Thymus (tissue), 14 donors: ENCODE measurements at places on chromosomes 16 and 17. TPM values are rescaled to one million over a fixed set of nuclear protein-coding genes. Genes with fewer than 3 reads are reported as not detected.

- peaks cover 17% of the 10 kb centered on the region for H3K4me1 ChIP-seq
- H3K27me3 ChIP-seq, result no peaks in the 10 kb centered on the region
- DNase-seq, result no peak
- no peak overlapping the region for H3K27ac ChIP-seq
Observed at GRCh38 chr16:8795091-8795490, 2.3 kb downstream of the TMEM186 start.

- H3K27ac ChIP-seq, result no peak overlapping the region
- no peak for DNase-seq
- no peaks in the 10 kb centered on the region for H3K36me3 ChIP-seq
- H3K4me3 ChIP-seq, result no peak overlapping the region
- peaks cover 14% of the 10 kb centered on the region for H3K27me3 ChIP-seq
Observed at GRCh38 chr17:72110942-72111318, 9.9 kb upstream of the SOX9 start.

The KRTAP17-1 gene
- 0.11 TPM for polyA plus RNA-seq

The ZNF624 gene
- 2.6 TPM for polyA plus RNA-seq
